T-cell (primary cell): ENCODE measurements at places on chromosomes 1 and 21. TPM values are rescaled to one million over a fixed set of nuclear protein-coding genes. Genes with fewer than 3 reads are reported as not detected.
A peak's percentile ranks its signal among the peaks of the same experiment; 100 is the strongest.

GRCh38 chr1:56963667-56964066 lies 2.1 kb downstream of the C8B start:
- no peak overlapping the region for H3K4me3 ChIP-seq
- no peak overlapping the region for H3K27ac ChIP-seq
- H3K36me3 ChIP-seq: no peaks in the 10 kb centered on the region

DNA sequence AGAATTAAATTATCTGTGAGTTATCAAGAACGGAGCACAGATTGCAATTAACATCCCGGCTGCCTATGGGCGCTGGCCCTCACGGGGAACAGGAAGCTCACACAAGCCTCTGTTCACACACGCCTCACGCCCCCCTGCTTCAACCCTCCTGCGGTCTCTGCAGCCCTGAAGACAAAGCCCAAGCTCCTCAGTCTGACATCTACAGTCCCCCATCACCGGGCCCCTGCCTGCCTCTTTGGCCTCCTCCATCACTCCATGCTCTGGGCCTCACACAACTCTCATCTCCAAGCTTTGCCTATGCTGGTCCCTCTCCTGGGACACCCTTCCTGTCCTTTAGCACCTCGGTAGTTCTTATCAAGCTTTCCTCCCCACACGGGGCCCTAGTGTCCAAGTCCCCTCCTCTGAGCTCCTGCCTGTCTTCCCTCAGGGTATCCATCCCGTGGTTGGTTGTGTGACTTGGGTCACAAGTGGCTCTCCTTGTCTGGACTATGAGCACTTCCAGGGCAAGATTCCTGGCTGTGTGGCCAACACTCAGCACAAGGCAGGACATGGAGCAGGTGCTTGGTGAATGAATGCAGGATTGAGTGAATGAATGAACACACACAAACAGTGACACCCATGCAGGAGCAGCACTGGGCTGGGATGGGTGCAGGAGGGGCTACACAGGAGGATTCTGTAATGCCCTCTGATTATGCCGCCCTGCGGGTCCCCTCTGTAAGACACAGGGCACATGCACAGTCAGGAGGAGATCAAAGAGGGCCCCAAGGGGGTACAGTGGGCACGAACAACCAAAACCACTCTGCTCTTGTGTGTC lies 116.1 kb downstream of the DMRTB1 start:
- no peak overlapping the region for H3K27ac ChIP-seq
- no peaks in the 10 kb centered on the region for H3K27me3 ChIP-seq
- no peak overlapping the region for H3K4me3 ChIP-seq

IFI44L gene
- 6.6 TPM for total RNA-seq

TCHHL1 gene
- total RNA-seq: not detected

DNA sequence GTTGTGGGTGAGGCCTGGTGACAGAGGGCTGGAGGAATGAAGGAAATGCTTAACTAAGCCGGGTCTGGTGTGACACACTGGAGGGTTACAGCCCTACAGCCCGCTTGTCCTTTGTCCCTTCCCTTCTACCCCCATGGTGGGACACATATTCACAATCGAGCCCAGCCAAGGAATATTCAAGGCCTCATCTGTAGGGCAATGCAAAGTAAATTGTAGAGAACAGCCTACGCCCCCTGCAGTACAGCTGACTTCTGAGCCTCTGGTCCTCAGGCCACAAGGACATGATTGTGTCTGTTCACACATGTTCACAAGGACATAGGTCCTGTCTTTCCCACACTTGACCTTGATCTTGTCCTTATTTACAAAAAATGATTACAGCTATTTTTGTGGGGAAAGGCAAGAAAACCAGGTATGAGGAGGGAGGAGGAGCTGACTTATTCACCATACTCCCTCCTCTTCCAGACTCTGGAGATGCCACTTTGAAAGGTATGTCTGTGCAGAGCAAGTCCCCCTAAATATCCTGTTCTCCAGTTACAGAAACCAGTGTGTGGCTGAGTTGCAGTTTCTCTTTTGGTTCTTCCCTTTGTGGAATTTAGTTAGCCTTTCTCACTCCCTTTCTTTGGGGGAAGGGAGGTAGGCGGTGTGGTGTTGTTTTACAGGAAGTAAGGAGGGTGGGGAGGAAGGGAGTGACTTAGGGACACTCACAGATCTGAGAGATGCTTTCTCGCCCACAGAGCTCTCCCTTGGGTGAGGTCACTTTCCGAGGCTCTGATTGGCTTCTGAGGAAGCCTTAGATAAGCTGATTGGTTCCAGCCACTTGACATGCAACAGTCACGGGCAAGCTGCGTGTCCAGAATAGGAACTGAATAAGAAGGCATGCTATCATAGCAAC lies 14.6 kb downstream of the POLR3GL start:
- peaks cover 60% of the 10 kb centered on the region for H3K4me1 ChIP-seq
- H3K27ac ChIP-seq: peak overlapping the region; percentile 94
- peak; percentile 53 for DNase-seq
- peak overlapping the region; percentile 20 for H3K4me3 ChIP-seq

DNA sequence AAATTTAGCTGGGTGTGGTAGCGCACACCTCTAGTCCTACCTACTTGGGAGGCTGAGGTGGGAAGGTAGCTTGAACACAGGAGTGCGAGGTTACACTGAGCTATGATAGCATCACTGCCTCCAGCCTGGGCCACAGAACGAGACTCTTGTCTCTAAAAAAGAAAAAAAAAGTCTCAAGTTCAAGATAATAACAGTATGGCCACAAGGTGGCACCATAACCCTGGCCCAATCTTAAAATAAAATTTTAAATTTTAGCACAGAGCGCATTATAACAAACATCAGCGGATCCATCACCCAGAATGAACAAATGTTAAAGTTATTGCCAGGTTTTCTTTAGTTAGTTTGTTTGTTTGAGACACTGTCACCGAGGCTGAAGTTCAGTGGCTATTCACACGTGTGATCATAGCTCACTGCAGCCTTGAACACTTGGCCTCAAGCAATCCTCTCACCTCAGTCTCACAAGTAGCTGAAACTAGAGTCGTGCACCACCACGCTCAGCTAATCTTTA lies 2.9 kb upstream of the HTR6 start:
- no peak overlapping the region for H3K4me3 ChIP-seq
- no peaks in the 10 kb centered on the region for H3K36me3 ChIP-seq
- DNase-seq: no peak
- H3K4me1 ChIP-seq: peaks cover 34% of the 10 kb centered on the region
- H3K27me3 ChIP-seq: peaks cover 41% of the 10 kb centered on the region

OPRD1 gene
- not detected for total RNA-seq

DNA sequence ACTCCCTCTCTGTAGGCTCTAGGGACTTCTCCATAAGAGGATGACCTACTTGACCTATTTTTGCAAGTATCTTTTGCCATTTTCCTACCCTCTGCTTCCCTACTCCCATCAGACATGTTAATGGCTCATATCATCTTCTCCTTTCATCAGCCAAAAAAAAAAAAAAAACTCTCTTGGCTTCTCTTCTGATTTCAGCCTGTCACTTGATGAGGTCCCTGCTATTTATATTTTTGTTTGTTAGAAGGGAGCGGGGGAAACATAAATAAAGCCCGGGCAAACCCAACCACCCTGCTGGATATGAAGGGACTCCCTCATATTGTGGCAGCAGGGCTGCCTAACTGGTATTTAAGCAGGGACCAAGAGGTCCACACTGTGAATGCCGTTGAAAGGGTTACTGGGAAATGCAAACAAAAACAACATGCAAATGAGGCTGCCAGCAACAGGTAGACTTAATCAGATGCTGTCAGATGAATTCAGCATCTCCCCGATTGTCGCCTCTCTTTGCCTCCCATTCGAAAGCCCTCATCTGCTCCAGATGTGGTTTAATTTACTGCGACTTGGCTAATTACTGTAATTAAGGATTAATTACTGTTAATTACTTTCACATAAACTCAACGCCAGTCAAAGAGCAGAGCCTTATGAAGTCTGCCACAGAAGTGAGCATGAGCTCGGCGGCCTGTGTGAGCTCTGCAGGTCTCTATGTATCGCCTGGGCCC lies 172.3 kb downstream of the PBX1 start:
- no peak for DNase-seq
- H3K27me3 ChIP-seq: no peaks in the 10 kb centered on the region
- H3K4me1 ChIP-seq: no peaks in the 10 kb centered on the region
- H3K36me3 ChIP-seq: no peaks in the 10 kb centered on the region
- no peak overlapping the region for H3K4me3 ChIP-seq

ATAD3A gene
- total RNA-seq: 32.2 TPM
